ENCODE measurements at places on chromosomes 6 and 20.
A peak's percentile ranks its signal among the peaks of the same experiment; 100 is the strongest.

DNA sequence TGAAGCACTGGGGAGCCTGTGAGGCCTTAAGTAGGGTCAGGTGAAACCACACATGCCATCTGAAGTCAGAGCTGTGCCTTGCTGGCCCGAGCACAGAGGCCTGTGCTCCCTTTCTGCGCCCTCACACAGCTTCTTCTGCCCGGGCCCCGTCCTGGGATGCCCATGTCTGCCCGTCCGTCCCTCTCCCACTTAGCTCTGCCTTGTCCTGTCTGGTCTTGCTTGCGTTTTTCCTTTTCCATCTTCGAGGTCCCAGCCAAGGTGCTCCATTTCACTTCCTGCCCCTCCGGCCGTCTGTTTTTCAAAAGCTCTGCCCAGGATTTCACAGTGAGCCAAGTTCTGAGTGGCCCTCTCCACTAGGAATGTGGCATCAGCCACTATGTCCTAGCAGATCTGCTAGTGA, 45.6 kb downstream of the PYGB start:
- no peak for DNase-seq

DNA sequence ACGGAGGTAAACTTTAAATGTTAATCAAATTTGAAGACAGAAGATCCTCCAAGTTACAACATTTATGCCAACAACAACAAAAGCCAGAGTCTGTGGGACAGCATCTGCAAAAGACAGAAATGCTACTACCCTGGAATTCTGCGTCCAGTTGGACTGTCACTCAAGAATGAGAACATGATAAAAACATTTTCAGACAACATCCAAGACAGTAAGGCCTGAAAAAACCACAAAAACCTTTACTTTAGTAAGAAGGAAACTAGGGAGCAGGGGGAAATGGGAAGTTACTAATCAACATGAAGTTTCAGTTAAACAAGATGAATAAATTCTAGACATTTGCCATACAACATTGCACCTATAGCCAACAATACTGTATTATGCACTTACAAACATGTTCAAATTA, 77.6 kb downstream of the MLIP start:
- DNase-seq: no peak

GRCh38 chr6:42263165-42263728, 45.6 kb upstream of the MRPS10 start:
- DNase-seq: no peak

DNA sequence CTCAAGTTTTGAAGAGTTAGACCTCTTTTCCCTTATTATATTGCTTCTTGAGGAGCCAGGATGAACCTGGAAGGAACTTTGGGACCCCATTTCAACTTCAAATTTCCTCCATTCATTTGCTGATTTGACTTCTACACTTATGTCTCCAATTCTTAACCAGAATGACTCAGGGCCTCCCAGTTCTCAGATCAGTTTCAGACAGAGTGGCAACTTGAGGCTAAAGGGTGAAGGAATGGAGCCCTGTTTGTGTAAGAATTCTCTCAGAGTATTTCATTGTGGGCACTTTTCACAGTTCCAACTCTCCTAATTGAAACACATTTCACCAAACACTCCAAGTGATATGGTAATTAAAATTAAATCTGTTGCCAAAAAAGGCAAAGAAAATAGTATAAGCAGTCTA, 109.0 kb upstream of the FLRT3 start:
- DNase-seq: no peak

DNA sequence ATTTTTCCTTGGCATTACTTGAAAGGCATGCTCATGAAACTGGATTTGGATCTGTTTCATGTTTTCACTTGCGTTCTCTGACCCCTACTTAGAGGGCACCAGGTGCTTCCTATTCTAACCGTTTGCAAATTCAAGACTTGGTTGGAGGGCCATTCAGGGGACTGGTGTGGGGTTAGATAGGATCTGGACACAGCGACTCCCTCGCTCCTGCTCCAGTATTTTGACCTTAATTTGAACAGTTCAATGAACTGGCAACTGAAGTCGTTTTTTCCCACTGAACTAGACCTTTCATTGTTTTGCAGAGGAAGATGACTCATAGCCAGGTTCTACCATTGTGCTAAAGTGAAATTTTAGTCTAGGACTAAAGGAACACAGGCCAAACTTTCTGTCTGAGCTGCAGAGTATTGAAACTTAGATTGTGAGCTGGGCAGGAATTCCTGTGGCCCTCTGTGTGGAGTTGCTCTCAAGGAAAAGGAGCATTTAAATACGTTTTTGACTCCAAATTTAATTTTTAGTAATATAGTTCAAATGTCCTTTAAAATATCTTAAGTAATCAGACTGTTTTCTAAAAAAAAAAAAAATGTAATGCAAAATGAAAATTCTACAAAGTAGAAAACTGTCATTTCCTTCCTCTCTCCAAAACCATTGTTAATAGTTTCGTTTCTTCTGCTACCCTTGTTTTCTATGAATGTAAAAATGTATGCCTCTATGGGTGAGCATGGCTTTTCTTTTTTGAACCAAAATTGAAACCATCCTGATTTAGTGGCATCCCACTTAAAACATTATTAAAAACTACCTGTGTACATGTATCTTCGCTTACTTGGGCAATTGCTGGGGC, 64.8 kb downstream of the UTRN start:
- no peak for DNase-seq

- no peak for DNase-seq
Observed at GRCh38 chr20:22729616-22730236, 145.4 kb upstream of the FOXA2 start.

DNA sequence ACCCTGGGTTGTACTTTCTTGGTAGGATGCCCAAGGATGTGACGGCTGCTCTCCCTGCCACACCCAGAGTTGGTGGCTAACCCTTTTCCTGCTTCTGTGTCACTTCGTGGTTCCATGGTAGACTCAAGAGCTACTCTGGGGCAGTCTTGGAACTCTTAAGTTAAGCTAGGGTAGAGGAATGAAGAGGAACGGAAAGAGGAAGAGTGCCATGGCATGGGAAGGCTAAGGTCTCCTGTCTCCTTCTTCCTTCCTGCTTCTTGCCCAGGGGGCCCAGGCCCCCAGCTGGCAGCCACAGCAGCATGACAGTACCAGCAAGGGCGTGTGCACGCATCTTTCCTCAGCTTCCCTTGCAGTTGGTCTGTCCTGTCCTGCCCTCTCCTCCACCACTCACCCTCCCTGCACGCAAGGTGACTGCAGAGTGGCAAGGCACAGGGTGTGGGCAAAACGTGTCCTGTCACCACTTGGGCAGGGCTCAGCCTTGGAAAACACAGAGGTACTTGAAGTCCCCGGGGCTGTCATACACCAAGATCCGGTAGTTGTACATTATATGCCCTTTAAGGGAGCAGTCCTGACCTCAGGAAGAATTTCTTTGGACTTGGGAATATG, 39.8 kb upstream of the TGM3 start:
- no peak for DNase-seq

DNA sequence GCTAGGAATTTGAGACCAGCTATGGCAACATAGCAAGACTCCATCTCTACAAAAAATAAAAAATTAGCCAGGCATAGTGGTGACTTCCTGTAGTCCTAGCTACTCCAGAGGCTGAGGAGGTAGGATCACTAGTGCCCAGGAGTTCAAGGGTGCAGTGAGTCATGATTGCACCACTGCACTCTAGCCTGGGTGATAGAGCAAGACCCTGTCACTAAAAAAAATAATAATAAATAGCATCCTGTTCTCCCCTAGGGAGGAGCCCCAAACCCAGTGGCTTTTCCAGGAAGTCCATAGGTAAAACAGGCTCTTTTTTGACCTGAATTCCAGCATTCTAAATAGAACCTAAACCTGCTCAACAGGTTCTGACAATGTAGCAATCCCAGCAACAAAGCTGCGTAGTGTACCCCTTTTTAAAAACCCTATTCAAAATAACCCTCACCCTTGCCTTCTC, 192.0 kb downstream of the ALDH8A1 start:
- DNase-seq: no peak

- no peak for DNase-seq
Observed at GRCh38 chr20:49297605-49298530, 20.0 kb upstream of the ZNFX1 start.

GRCh38 chr6:164303102-164303964, 888.8 kb downstream of the QKI start:
- no peak for DNase-seq

- no peak for DNase-seq
Observed at GRCh38 chr20:49575551-49576060, 7.7 kb upstream of the PTGIS start.

DNA sequence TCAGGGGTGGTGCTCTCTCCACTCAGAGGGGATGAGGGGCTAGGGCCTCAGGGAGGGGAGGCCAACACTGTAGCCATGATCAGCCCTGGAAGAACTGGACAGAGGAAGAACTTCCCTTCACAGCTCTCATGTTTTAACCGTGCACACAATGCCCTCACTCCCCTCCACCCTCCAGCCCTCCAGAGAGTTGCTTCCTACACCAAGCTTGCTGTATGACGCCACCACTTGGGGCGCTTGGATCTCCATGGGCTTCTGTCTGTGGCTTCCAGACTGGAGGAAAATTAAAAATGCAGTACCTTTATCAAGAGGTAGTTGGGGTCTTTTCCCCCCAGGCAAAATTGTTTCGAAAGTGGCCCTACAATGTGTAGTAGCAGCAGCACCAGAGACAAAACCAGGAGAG, 48.4 kb downstream of the ARHGAP40 start:
- no peak for DNase-seq

DNA sequence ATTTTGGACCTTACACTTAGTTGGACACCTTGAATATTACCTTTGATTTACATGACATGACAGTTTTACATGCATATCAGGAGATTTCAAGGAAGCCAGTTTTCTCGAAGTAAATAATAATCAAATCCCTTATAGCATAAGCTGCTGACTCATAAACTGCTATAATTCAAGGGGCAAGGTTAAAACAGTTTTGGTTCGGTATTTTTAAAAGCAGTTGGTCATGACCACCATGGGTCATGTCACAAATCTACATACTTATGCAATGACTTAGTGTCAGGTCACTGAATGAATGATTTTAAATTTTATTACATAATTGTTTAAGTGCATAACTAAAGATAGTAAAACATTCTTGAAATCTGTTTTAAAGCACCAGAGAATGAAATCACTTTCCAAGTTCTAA, 158.0 kb downstream of the DST start:
- no peak for DNase-seq

DNA sequence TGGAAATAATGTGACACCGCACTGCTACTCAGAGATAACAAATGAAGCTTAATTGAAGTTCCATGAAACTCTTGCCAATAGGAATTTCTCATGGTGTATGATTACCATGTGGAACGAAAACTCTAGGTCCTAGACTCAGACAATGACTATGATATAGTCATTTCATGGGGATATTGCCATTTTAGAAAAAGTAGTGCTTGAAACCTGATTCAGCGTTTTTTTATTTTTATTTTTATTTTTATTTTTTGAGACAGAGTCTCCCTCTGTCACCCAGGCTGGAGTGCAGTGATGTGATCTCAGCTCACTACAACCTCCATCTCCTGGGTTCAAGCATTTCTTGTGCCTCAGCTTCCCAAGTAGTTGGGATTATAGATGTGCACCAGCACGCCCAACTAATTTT, 253.9 kb downstream of the FARS2 start:
- no peak for DNase-seq

DNA sequence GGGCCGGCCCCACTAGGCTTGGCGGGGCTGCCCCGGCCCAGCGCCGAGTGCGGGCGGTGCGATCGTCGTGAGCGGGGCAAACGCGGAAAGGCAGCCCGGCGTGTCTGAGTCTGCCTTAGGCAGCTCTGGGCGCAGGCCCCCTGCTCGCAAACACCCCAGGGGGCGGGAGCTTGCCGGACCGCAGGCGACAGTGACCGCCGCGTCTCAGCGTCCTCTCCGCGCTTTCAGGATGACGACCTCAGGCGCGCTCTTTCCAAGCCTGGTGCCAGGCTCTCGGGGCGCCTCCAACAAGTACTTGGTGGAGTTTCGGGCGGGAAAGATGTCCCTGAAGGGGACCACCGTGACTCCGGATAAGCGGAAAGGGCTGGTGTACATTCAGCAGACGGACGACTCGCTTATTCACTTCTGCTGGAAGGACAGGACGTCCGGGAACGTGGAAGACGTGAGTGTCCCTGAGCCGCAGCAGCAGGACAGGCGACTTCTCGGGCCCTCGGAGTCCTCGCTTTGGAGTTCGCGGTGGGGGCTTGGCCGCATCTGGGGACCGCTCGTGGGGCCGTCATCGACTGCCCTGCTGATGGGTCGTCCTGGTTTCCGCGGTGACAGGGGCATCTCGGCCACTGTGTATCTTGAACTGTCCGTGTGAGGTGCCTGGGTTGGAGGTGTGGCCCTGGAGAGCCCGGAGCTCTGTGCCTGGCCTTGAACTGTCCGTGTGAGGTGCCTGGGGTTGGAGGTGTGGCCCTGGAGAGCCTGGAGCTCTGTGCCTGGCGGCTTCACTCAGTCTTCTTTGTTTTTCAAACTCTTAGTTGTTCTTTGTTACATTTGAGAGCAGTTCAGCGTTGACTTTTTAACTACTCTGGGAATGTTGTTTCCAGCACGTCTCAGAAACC, 786 bp downstream of the ADRM1 start:
- peak; percentile 45 for DNase-seq

- no peak for DNase-seq
Observed at GRCh38 chr6:168014428-168014827, 17.0 kb downstream of the KIF25 start.

DNA sequence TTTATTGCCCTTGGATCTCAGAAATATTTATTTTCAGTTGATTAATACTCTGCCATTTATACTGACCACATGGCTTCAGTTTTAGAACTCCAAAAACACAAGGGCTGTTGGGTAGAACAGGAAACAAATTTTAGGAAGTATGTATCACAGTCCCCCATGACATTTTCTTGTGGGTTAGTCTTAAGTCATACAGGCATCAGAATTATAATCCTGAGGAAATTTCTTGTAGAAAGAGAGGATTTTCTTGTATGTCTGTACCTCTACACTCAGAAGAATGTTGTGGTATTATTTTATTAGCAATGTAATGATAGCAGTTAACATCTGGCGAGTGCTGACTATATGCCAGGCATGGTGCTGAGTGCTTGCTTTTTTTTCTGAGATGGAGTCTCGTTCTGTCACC, 302.9 kb downstream of the CLIC5 start:
- DNase-seq: no peak

GRCh38 chr20:53752971-53753879, 159.6 kb upstream of the ZNF217 start:
- no peak for DNase-seq

DNA sequence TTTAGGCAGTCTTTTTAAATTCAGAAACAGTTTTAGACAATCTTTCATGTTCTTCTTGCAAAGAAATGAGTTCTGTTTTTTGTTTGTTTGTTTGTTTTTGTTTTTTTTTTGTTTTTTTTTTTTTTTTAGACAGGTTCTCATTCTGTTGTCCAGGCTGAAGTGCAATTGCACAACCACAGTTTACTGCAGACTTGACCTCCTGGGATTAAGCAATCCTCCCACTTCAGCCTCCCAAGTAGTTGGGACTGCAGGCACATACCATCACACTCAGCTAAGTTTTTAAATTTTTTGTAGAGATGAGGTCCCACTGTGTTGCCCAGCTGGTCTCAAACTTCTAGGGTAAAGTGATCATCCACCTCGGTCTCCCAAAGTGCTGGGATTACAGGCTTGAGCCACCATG, 96.2 kb downstream of the OTOR start:
- DNase-seq: no peak

- DNase-seq: no peak
Observed at GRCh38 chr6:165930668-165931214, 236.9 kb downstream of the TBXT start.

Data from activated CD4-positive, CD25-positive, alpha-beta regulatory T cell treated with anti-CD3 and anti-CD28 coated beads, Interleukin-2, amount 50 U/mL, for 72 hours (primary cell).